ENCODE measurements at places on chromosomes 7 and 10.

DNA sequence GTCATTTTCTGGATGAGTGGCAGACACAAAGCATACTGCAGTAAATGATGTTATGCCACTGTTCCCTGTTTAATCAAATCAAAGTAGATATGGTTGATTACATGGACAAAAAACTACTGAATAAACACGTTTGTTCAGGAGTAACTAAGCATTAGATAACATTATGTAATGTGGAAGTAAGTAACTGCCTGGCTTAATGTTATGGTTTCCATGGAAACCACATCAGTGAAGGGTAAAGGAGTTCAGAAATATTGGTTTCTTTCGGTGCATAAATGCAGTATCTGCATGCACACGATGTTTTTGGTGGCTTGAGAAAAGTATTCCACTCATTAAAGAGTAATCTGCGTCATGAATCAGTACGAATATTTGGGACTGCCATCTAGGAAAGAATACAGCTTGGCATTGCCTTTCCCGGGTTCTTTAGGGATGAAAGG, 131.3 kb upstream of the PRKCQ start:
- DNase-seq, result no peak

DNA sequence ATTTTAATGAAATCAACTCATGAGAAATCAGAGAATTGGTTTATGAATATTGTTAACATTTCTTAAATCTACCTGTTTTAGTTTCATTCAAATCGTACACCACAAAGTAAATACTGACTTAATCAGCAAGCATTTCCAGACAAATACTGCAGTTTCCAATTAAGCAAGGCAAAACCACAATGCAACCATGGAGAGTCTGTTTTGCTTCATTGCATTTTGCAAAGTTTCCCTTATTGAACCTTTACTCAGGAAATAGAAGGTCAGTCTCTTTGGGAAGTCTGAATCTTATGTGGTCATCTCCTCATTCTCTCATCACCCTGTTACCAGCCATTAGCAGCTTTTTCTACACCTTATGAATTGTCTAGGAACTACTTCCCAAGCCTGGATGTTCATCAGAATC, 400.5 kb downstream of the IPMK start:
- no peak for DNase-seq

DNA sequence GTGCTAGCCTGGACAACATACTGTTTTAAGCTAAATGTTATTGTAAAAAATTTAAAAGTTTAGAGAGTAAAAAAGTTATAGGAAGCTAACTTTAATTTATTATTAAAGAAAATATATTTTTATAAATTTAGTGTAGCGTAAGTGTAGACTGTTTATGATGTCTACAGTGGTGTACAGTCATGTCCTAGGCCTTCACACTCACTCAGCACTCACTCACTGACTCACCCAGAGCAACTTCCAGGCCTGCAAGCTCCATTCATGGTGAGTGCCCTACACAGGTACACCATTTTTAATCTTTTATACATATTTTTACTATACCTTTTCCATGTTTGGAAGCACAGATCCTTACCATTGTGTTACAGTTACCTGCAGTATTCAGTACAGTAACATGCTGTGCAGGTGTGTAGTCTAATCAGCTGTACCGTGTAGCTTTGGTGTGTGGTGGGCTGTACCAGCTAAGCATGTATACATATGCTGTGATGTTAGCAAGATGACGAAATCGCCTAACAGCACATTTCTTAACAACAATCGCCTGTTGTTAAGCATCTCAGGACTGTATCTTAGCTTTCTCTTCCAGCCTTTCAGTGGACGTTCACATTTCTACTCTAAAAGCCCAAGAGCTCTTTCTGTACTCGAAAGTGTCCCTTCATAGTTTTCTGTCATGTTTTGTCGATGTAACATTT, 12.5 kb downstream of the RNF32 start:
- DNase-seq, result no peak

DNA sequence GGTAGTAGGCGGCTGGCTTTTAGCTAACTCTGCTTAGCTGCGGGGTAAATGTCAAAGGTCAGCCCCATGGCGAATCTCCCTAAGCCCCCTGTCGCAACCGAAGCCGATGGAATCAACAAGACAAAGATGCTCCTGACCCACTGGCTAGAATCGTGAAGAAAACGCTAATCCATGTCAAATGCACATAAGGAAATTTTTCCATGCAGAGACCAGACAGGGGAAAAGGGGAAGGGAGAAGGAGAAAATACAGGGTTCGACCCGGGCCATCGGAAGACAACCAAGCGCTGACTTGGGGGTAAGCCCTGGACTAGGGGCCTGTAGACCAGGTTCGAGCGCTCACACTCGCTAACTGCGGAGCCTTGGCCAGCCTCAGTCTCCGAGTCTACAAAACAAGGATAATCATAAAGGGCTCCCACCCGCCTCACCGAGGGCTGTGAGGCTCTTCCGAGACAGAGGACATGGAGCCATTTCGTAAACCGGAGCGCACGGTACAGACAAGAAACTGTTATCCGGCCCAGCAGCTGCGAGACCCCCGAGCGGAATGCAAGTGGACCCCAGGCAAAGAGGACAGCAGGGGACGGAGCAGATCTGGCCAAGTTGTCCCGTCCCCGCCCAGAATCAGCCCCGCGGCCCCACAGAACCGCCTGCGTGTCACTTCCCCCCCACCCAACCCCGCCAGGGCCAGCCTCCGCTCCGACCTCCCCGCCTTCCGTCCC, 507 bp downstream of the SAR1A start:
- no peak for DNase-seq

- DNase-seq, result no peak
Observed at GRCh38 chr7:1893036-1893435, 223.0 kb downstream of the ELFN1 start.

- DNase-seq, result no peak
Observed at GRCh38 chr10:114605155-114605797, 52.8 kb downstream of the ABLIM1 start.

- DNase-seq, result no peak
Observed at GRCh38 chr7:26989897-26990670, 105.7 kb downstream of the HOXA1 start.

DNA sequence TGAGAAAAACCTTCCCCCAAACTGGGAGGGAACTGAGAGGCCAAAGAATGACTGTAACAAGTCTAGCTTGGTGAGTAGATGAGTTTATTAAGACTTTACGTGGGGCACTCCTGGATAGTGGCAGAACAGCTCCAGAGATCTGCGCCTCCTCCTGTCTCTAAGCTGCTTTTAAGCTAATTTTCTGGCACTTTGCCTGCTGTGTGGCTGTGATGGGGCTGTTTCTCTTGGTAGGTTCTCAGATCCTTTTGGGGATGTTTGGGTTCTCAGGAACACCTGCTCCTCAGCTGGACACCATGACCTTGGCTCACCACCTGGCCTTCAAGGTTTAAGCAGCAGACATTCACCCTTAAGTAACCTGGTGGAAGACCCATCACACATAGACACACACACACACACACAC, 68.3 kb downstream of the AKR1E2 start:
- no peak for DNase-seq

DNA sequence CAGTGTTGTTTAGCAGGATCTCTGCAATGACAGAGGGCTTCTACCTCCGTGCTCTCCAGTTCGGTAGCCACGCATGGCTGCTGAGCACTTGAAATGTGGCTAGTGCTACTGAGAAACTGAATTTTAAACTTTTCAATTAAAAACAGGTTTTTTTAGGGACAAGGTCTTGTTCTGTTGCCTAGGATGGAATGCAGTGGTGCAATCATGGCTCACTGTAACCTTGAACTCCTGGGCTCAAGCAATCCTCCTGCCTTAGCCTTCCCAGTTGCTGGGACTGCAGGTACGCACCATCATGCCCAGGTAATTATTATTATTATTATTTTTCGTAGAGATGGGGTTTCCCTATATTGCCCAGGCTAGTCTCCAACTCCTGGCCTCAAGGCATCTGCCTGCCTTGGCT, 13.4 kb upstream of the SFRP5 start:
- no peak for DNase-seq

DNA sequence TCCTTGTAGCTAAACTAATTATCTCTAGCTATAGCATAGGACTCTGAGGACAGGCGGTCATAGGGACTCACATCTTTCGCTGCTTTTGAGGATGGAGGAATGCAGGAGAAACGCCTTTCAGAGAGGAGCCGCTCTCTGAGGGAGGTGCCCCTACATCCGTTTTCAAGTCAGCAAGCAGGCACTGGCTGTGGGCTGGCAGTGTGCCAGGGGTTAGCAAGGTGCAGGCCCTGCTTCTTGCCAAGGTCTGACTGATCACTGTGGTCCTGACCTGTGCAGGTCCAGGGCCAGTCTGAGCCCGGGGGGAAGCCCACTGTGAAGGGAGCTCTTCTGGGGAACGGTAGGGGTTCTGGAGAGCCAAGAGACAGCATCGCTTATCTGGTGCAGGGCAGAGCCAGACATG, 89.4 kb downstream of the SH3PXD2A start:
- peak; percentile 69 for DNase-seq

- no peak for DNase-seq
Observed at GRCh38 chr10:22723783-22724182, 9.4 kb upstream of the PIP4K2A start.

DNA sequence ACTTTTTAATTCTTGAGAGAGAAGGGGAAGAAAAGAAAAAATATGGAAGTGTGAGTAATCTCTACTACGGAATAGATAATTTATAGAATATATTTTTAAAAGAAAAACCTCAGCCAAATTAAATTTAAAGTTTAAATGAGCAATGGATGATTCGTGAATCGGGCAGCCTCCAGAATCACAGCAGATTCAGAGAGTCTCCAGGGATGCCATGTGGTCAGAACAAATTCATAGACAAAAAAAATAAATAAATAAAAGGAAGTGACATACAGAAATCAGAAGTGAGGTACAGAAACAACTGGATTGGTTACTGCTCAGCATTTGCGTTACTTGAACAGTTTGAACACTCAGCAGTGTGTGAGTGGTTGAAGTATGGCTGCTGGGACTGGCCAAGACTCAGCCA, 53.0 kb downstream of the PHYHIPL start:
- no peak for DNase-seq

DNA sequence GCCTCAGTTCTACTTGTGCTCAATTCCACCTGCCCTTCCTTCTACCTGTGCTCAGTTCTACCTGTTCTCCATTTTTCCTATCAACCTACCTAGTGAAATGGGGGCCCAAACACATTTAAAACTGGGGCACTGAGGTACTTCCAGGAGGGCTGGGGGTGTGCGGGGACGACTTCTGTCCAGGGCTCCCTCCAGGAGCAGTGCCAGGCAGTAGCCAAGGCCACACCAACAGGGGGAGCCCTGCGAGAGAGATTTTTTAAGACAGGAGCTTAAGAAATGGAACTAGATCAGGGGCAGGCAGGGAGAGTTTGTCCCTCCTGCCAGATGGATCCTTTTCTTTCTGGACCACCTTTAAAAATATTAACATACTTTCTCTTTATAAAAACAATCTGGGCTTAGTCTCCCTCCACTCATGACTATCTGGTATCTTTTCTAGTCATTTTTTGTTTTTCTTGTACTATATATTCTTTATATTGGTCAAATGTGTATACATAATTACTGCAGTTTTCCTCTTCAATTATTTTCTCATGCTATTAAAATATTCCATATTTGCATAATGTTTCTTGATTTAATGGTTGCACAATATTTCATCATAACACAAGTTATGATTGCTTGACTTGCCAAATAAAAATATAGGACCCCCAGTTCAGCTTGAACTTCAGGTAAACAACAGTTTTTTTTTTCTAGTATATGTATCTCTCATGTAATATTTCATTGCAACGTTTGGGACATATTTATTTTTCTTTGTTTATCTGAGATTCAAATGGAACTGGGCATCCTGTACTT, 47.3 kb upstream of the INSYN2A start:
- DNase-seq, result no peak

- no peak for DNase-seq
Observed at GRCh38 chr7:121272676-121273075, 56.1 kb upstream of the WNT16 start.

DNA sequence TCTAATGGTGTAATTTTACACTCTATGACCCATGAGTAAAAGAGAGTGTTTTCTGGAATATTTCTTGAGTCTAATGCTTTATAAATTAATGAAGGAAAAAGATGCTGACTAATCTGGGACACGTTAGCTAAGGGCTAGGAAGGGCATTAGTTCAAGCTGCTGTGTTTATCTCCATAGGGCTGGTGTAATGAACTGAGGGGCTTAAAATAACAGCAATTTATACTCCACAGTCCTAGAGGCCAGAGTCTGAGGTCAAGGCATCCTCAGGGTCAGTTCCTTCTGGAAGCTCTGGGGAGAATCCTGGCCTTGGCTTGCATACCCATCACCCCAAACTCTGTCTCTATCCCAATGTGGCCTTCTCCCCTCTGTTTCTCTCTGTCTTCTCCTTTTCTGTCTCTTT, 105.2 kb upstream of the PFKP start:
- no peak for DNase-seq

- no peak for DNase-seq
Observed at GRCh38 chr10:132667342-132668047, 118.5 kb downstream of the NKX6-2 start.

GRCh38 chr7:29424984-29425309, 138.7 kb upstream of the PRR15 start:
- DNase-seq, result no peak
